ENCODE measurements at places on chromosomes 6 and 20. TPM values are rescaled to one million over a fixed set of nuclear protein-coding genes. Genes with fewer than 3 reads are reported as not detected.

The MEP1A gene
- total RNA-seq: not detected

The PTCRA gene
- total RNA-seq: not detected

The DLK2 gene
- total RNA-seq: 19.1 TPM

The ECI2 gene
- 34.5 TPM for total RNA-seq

The TP53TG5 gene
- total RNA-seq: not detected

The MUC21 gene
- not detected for total RNA-seq

The HDDC2 gene
- total RNA-seq: 88.8 TPM

The PDE7B gene
- total RNA-seq: 0.03 TPM

The MUCL3 gene
- total RNA-seq: not detected

The SERINC1 gene
- total RNA-seq: 131 TPM

The HTR1E gene
- not detected for total RNA-seq

The SYNDIG1 gene
- not detected for total RNA-seq
